ENCODE measurements at places on chromosomes 11 and 22.
A peak's percentile ranks its signal among the peaks of the same experiment; 100 is the strongest.

DNA sequence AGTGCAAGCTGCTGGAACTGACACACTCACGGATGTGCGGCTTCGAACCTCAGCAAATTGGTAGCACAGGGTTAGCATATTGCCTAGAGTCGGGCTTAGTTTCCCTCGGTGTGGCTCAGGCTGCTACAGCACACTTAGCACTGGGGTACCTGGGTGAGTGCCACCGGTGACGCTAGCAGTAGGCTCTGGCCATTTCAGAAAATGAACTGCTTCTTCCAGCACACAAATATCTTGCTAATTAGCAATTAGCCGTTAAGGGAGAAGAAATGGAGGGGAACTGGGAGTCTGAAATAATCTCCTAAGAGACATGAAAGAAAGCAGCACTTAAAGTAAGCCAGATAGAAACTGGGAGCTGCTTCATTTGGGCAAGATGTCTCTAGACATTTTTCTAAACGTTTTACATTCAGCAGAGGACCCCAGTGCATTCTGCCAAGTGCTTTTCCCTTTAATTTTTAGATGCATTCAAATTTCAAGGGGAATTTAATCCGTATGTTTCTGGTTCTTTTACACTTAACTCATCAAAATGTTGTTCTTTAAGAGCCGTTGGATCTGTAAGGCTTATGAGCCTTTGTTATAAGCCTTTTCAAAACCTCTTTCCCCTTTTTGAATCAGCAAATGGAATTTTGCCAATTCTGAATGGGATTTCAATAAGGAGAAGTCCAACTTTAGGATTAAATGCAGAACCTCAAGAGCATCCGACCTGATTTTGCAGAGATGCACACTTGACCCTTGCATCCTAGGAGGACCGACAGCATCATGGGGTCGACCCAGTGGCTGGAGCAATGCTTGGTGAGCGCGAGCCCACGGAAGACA lies 708.1 kb downstream of the NTM start:
- DNase-seq: no peak

DNA sequence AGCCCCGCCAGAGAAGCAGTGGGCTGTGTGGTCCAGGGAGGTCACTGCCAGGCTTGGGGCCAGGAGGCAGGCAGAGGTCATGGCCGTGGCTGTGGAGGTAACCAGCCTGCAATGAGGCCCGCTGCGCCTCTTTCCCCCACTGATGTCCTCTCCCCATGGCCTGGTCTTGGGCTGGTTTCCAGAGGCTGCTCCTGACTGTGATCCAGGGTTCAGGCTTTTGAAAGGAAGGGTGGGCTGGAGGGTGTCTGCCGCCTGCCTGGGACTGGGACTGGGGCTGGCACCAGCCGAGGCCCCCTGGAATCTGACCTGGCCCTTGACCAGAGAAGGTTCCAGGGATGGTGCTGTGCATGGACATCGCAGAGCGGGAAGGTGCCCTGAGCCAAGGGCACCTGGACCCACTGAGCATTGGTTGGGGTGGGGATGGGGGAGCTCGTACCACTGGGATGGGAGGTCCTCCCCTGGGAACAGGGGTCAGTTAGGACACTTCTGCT lies 59.6 kb upstream of the THY1 start:
- DNase-seq: no peak

DNA sequence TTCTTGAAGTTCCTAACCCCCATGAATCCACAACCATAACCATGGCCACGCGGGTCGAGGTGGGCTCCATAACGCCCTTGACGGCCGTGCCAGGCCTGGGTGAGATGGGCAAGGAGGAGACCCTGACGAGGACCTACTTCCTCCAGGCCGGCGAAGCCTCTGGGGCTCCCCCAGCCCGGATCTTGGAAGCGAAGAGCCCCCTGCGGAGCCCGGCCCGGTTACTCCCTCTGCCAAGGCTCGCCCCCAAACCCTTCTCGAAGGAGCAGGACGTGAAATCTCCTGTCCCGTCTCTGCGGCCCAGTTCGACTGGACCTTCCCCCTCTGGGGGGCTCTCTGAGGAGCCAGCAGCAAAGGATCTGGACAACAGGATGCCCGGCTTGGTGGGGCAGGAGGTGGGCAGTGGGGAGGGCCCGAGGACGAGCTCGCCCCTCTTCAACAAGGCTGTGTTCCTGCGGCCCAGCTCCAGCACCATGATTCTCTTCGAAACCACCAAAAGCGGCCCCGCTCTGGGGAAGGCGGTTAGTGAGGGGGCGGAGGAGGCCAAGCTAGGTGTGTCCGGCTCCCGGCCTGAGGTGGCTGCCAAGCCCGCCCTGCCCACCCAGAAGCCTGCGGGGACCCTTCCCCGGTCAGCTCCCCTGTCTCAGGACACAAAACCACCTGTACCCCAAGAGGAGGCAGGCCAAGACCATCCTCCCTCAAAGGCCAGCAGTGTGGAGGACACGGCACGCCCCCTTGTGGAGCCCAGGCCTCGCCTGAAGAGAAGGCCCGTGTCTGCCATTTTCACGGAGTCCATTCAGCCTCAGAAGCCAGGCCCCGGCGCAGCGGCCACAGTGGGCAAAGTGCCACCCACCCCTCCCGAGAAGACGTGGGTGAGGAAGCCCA lies 75.7 kb downstream of the KIAA1671 start:
- no peak for DNase-seq

DNA sequence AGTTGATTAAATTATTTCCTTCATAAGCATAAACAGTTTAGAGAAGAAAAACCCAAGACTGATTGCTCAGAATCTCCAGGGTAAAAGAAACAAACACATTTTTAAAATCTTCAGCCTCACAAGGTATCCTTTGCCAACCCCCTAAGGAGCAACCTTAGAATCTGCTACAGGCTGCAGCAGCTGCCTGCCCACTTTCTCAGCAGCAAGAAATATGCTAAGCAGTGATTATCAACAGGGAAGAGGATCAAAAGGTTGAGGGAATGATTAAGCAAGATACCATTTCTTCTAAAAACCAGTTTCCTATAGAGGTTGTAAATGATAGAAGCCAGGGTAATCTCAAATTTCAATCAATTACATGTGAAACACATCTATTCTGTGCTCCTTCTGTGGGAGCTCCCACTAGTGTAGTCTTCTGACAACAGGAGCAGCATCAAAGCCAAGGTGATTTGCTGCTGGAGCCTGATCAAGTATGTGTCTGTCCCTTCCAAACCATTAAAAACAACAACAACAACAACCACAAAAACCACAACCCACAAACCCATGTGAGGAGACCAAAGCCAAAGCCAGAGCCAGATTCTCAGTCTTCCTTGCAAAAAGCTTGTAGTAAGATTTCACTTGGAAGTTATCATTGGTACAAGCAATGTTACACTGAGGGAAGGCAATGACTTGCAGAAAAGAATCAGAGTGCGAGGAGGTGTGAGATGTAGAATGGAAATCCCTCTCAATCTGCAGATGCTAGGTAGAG lies 761.2 kb downstream of the DLG2 start:
- no peak for DNase-seq

GRCh38 chr22:36156515-36157419 lies 3.8 kb downstream of the APOL3 start:
- DNase-seq: peak; percentile 74

DNA sequence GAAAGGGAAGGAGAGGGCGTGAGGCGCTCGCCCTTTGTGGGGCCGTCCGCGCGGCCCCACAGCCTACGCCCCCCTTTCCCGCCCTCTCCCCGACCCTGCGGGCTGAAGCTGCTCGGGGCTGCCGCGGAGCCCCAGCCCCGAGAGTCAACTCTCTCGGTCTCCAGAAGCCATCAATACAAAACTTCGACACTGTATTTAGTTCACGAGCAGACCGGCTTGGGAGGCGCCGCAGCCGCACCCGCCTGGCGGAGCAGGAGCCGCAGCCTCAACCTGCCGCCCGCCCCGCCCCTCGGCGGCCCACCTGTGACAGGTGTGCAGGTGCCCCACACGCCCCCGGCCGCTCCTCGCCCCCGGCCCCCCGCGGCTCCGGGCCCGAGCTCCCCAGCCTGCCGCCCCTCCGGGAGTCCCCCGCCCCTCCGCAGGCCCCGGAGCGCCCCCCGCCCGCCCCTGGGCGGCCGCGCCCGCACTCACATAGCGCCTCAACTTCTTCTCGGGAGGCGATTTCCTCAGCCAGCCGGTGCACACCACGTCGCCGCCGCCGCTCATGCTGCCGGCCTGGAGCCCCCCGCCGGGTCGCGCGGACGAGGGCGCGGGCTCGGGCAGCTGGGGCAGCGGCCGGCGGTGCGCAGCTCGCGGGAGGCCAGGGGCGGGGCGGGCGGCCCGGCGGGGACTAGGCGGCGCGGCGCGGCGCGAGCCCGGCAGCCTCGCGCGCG lies at the start of gene GAB2:
Gene GAB2 (minus strand): TSS at position 646 of the 713 bp plus-strand sequence. CDS start 100 bp downstream, at position 546.
- DNase-seq: peak; percentile 13

GRCh38 chr11:68036141-68036716 lies 2.6 kb upstream of the TCIRG1 start:
- DNase-seq: no peak
